ENCODE measurements at places on chromosomes 3 and 15.

DNA sequence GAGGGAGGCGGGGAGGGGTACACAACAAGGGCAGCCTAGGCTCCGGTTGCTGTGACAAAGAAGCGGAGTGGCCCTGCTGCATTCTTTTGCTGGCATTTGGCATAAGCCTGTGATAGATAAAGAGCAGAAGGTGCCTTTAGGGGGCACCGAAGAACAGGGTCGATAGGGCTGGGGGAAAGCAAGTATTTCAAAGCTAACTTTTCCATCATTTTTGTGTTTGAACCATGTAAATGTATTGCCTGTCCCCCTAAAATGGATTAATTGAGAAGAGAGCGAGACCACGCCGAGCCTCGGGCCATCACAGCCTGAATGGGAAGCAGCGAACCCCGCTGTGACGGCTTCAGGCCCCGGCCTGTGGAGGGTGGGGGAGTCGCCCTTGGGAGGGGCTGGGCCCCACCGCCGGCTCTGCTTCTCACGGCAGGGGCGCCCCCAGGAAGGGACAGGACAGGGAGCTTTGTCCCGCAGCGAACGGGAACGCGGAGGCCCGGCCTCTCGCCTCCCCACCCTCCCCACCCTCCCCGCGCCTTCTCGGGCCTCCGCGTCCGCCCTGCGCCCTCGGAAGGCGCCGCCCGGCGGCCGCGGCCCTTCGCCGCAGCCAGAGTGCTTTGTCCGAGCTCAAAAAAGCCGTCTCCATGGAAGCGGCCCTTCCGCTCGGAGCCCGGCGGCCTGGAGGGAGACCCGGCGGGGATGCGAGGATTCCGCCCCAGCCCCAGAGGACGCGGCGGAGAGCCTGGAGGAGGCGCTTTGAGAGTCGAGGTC lies 32.4 kb upstream of the ALDH1L1 start:
- no peak for DNase-seq

DNA sequence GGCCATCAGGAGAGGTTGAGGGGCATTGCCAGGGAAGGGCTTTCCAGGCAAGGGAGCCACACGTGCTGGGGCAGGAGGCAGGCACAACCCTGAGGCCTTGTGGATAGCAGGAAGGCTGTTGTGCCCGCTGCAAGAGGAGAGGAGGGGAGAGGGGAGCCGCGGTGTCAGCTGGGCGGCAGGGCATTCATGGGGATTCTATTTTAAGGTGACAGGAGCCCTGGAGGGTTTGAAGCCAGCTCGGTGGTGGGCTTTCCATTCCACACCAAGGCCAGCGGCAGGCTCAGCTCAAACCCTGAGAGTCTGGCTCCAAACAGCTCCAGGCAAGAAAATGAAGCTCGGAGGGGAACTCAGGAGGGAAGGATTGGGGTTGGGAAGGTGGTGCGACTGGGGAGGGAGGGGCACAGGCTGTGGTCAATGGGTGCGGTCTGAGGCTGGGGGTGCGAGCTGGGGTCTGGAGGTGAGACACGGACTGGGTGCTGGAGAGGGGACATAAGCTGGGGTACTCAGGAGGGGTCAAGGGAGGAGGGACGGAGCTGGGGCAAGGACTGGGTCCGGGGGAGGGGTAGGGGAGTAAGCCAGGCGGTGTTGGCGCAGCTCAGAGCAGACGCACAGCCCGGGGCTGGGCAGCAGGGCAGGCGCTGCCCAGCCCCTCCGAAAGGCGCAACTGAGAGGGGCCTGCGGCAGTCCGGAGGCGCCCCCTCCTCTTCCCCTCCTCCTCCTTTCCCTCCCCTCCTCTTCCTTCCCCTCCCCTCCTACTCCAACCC lies 43.4 kb downstream of the TPRA1 start:
- DNase-seq: no peak

DNA sequence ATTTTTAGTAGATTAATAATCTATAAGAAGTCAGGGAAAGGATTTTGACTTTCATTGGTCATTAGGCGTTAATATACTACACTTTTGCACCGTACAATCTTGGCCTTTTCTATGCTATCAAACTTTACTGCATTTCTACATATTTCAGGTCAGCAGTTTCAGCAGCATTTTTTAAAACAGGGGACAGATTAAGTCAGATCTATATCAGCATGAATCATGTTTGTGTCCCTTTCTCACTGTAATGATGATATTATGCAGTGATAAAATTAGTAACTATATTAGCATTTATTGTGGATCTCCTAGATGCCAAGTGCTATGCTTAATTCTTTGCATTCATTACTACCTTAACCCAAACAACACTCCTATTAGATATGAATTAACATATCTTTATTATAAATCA lies 20.3 kb upstream of the AADAC start:
- DNase-seq: no peak

DNA sequence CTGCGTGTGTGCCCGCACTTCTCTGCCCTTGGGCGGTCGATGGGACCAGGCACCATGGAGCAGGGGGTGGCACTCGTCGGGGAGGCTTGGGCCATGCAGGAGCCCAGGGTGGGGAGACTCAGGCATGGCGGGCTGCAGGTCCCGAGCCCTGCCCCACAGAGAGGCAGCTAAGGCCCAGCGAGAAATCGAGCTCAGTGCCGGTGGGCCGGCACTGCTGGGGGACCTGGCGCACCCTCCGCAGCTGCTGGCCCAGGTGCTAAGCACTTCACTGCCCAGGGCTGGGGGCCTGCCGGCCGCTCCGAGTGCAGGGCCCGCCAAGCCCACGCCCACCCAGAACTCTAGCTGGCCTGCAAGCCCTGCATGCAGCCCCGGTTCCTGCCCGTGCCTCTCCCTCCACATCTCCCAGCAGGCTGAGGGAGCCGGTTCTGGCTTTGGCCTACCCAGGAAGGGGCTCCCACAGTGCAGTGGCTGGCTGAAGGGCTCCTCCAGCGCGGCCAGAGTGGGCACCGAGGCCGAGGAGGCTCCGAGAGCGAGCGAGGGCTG lies 553 bp upstream of the RTP4 start:
- no peak for DNase-seq

- DNase-seq: no peak
Observed at GRCh38 chr3:116302087-116302747, 143.1 kb downstream of the LSAMP start.

DNA sequence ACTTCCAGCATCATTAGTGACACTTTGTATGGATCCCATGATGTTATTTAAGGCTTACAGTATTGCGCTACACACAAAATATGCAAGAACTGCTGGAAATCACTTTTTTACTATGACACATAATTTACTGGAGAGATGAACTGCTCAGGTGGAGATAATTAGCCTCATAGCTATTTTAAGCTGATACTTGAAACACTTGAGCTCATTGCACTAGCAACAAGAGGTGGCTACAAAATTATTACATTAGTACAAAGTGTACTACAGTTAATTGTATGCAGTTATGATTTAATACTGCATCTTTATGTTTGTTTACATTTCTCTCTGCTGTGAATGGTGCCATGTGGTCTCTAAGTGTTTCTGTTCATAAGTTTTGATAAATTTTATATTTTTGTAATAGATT lies 6.5 kb upstream of the LZTFL1 start:
- DNase-seq: no peak

DNA sequence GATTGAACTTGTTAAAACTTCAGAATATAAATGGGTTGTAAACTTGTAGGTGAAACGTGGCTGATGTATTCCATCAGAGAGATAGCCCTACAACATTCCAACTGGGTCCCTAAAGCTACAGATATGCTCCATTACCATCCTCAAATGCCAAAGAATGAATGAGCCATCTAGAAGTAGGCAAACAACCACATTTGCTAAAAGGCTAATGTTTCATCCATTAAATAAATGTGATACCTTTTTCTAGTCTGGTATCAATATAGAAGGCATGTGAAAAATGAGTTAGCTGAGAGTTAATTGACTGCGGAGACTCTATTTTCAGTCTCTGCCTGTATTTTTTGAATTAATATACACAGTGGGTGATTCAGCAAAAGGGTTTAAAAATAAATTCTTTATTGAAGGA lies 203.8 kb downstream of the RBMS3 start:
- no peak for DNase-seq

DNA sequence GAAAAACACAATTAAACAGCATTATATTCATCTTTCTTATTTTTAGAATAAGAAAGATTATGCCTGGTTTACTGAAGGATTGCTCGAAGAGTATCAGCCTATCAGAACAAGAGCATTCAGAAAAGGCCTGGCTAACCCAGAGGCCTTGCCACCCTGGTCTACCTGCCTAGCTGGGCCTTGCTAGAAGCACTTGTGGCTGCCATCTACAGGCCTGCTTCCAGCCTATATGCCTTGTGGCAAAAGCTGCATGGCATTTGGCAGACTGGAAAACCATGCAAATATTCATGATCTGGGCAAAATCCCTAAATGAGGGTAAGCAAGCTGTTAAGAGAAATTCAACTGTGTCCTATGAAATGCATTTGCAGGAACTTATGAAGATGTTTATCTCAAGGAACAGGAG lies 9.3 kb upstream of the ATP13A4 start:
- DNase-seq: no peak

DNA sequence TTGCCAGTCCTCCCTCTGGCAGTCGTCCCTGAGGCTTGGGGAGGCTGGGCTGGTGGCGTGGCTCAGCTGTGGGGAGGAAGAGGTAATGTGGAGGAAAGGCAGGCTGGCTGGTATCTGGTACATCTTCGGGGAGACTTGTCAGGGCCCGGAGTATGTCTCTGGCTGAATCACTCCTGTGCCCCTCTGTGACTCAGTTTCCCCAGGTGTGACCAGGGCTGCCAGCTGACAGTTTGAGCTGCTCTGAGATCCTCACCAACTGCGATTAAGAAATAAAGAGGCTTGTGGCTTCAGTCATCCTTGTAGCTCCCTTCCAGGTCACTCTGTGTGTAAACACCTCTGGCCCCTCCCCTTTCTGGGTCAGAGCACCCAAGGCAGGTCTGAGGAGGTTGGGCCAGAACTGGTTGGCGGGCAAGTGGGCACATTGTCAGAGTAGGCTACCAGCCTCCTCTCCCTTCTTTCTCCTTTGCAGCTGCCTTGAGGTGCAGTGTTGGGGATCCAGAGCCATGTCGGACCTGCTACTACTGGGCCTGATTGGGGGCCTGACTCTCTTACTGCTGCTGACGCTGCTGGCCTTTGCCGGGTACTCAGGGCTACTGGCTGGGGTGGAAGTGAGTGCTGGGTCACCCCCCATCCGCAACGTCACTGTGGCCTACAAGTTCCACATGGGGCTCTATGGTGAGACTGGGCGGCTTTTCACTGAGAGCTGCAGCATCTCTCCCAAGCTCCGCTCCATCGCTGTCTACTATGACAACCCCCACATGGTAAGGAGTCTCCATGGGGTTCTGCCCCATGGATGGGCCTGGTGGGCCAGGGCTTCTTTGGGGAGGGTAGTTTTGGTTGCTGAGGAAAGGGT lies 3.0 kb downstream of the TEX264 start:
- DNase-seq: no peak

DNA sequence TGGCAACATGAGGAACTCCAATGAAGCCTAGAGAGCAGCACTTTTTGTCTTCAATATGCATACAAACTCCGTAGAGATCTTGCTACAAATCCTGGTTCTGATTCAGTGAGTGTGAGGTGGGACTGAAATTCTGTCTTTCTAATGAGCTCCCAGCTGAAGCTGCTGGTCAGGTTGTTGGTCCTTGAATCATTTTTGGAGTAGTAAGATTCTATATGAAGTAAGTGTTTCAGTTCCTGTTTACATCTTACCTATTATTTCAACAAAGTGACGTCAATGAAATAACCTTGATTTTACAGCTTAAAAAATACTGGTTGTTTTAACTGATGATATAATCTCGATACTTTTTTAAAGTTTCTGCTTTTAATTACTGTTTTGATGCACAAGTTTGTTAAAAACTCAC lies 33.9 kb downstream of the SHQ1 start:
- no peak for DNase-seq

GRCh38 chr15:74776821-74777768 lies 4.8 kb upstream of the CSK start:
- no peak for DNase-seq

DNA sequence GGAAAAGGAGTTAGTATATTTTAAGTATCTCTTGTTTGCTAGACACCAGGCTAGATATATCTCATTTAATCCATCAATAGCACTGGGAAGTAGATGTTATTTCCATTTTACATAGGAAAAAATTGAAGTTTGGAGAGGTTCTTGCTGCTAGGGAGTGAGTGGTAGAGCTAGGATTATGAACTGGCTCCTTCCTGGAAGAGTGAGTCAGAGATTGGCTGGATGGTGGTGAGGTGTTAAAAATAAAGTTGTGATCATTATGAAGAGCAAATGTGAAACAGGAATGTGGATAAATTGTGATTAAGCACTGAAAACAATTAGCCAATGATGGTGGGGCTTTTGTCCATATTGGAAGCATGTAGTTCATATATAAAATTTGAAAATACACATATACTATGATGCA lies 234.2 kb downstream of the WNT5A start:
- no peak for DNase-seq

- DNase-seq: no peak
Observed at GRCh38 chr3:17157713-17158112, 273.0 kb downstream of the PLCL2 start.

- no peak for DNase-seq
Observed at GRCh38 chr15:31306426-31307269, 20.0 kb upstream of the KLF13 start.

GRCh38 chr3:120801484-120801883 lies 58.9 kb downstream of the GTF2E1 start:
- DNase-seq: no peak

GRCh38 chr3:13884851-13885703 lies 5.2 kb upstream of the WNT7A start:
- DNase-seq: no peak

- peak; percentile 57 for DNase-seq
Observed at GRCh38 chr15:85667491-85668424, 127.0 kb downstream of the KLHL25 start.

- DNase-seq: no peak
Observed at GRCh38 chr15:30985081-30985531, 6.3 kb downstream of the MTMR10 start.

GRCh38 chr3:150411546-150411945 lies 3.4 kb downstream of the TSC22D2 start:
- DNase-seq: no peak

- no peak for DNase-seq
Observed at GRCh38 chr15:62212741-62213140, 47.7 kb upstream of the C2CD4B start.

- DNase-seq: no peak
Observed at GRCh38 chr15:85475711-85476110, 95.3 kb downstream of the AKAP13 start.

- DNase-seq: no peak
Observed at GRCh38 chr15:100229181-100230163, 112.3 kb downstream of the ADAMTS17 start.

- DNase-seq: no peak
Observed at GRCh38 chr15:80970018-80970657, 19.5 kb downstream of the MESD start.
